ENCODE measurements at places on chromosomes 12 and 14.

GRCh38 chr14:50953502-50953901, 9.2 kb upstream of the PYGL start:
- no peak for DNase-seq

- no peak for DNase-seq
Observed at GRCh38 chr14:53896726-53897125, 59.9 kb downstream of the BMP4 start.

DNA sequence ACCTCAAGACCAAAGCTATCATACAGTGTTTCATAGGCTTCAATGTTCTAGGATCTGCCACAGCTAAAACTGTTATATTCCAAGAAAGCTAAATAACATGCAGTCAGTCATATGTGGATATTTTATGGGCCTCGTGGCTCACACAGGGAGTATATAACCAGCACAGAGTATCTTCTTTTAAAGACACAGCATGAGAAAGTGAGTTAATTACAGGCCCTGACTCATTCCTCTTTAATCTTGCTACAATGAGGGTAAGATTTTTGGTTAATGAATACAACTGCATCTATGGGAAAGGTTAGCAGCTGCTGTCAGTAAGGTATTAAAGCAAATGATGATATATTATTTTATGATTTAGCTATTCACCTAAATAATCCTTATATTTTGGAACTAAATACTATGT, 111.0 kb downstream of the TRAFD1 start:
- no peak for DNase-seq

DNA sequence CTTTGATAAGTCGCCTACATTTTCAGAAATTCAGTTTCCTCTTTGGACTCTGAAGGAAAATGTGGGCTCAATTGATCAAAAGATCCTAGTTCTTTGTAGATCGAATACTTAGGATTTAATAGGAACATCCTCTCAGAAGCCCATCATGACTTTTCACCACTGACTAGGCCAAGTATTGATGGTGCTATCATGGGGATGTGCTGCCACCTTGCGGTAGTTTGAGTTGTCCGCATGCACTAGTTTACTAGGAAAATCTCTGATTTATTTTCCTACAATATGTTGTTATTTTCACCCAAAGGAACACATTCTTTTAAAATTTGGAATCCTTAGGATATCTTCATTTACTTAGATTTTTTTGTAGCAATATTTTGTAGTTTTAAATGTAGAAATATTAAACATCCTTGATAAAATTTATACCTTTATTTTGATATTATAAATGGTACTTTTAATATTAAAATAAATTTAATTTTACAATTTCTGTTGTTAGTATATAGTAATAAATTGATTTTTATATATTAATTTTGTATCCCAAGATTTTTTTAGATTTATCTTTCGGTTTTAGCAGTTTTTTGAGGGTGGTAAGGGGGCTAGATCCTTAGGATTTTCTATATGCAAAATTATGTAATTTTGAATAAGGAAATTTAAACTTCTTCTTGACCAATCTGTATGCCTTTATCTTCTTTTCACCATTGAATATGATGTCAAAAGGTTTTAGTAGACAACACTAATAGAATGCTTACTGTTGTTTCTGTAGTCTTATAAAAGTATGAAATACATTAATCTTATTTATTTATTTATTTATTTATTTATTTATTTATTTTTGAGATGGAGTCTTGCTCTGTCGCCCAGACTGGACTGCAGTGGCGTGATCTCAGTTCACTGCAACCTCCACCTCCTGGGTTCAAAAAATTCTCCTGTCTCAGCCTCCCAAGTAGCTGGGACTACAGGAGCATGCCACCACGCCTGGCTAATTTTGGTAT, 52.9 kb upstream of the OR9K2 start:
- peak; percentile 32 for DNase-seq

DNA sequence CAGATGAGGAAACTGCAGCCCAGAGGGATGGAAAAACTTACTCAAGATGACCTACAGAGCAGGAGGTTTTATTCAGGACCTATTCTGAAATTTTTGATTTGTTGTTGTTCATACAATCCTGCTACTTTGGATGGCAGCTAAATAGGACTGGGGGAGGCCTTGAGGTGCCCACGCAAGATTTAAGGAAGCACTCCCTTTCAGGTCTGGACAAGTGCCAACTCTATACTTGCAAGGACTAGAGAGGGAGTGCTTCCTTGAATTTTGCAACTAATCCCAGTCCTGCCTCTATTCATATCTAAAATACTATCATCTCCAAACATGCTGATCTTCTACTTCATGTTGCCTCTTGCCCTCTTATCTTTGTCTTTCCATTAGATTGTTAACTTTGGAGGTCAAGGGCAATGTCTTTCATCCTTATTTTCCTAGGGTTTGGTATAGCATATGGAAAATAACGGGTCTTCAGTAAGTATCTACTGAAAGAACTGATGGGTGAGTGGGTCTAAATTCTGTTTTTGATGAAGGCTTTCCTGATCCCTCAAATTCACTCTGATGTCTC, 28.6 kb upstream of the PPM1H start:
- no peak for DNase-seq

DNA sequence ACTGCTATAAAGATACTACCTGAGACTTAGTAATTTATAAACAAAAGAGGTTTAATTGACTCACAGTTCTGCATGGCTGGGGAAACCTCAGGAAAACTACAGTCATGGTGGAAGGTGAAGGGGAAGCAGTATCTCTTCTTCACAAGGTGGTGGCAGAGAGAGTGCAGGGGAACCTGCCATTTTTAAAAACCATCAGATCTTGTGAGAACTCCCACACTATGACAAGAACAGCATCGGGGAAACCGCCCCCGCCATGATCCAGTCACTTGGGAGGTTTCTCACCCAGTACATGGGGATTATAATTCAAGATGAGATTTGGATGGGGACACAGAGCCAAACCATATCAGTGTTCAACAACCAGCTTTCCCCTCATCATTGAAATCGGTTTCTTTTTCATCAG, 49.9 kb downstream of the AEBP2 start:
- DNase-seq = no peak

DNA sequence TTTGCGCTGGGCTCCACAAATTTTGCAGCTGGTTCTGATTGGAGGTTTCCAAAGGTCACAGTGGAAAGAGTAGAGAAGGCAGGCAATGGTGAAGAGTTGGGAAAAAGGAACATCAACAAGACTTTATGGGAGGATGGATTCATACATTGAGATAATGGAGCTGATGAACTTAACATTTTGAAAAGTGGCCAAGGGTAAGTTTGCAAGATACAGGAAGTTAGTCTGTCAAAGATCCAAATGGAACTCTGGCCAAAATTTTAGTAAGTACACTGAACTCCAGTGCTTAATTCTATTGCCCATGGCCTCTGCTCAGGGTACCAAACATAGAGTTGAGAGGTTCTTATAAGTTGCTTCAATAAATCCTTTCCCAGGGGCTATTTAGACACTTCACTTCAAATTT, 15.6 kb downstream of the CCER1 start:
- no peak for DNase-seq

GRCh38 chr14:91059576-91060350, 678 bp downstream of the RPS6KA5 start:
- DNase-seq = peak; percentile 44

DNA sequence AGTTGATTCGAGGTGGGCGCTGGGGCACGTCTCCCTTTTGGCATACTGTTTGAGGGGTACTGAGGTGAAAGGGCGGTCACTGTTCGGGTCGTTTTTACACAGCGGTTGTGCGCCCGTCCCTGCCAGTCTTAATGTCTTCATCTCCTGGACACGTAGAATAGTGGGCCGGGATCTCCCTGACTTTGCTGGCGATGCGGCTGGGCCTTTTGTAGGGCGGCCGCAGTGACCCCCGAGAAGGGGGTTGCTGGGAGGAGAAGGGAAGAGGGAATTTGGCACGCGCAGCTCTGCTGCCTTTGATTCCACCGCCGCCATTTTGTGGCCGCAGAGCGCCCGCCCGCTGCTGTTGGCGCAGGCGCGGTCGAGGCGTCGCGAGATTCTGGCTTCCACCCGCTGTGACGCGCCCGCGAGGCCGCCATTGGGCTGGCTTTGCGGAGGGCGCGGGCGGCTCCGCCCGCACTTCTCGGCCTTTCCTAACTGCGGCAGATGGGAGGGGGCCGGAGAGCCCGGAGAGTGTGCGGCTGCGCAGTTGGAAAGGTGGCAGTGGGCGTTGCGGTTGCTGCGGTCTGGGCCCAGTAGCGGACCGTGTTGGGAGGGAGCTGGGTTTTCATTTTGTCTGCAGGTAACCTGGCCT, 542 bp downstream of the SRSF5 start:
- peak; percentile 84 for DNase-seq

- DNase-seq = peak; percentile 38
Observed at GRCh38 chr12:91811481-91812287, 334.0 kb downstream of the BTG1 start.

- DNase-seq = no peak
Observed at GRCh38 chr12:46261646-46262045, 7.2 kb downstream of the SLC38A1 start.

- DNase-seq = no peak
Observed at GRCh38 chr14:64620910-64621309, 71.1 kb downstream of the PPP1R36 start.

DNA sequence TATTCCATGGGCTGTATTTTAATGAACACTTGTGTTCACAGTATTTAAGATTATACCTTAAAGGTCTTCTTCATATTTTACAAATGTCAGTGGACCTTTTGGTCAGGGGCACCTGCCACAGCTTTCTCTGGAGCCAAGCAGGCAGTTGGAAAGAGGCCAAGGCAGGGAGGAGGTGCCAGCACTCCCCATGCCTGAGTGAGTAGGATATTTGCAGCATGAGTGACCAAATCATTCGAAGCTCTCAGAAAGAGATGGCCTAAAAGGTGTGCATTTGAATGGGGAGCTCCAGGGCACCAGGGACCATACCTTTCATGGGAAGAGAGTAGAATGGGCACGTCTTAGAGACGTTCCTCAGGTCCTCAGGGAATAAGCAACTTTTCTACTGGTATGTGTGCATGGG, 121.6 kb downstream of the GPR135 start:
- no peak for DNase-seq

- no peak for DNase-seq
Observed at GRCh38 chr12:127925971-127926370, 341.0 kb upstream of the TMEM132C start.

- DNase-seq = no peak
Observed at GRCh38 chr14:101591121-101591520, 29.8 kb downstream of the DIO3 start.

DNA sequence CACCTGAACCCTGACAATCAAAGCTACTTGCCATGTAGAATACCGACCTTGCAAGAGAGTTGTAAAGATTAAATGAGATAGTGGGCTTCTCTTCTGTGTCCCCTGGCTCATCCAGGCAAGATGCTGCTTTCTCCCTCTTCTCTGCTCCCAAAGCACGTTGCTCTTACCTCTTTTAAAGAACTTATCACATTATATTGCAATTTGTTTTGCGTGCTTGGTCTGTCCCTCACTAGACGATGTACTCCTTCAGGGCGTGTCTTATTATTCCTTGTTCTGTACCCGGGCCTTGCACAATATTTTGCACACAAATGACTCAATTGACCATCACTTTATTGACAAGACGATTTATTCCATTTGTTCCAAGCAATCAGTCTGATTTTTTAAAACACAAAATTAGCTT, 3.3 kb downstream of the DCN start:
- no peak for DNase-seq

- DNase-seq = no peak
Observed at GRCh38 chr14:31252865-31253264, 45.3 kb upstream of the HECTD1 start.

DNA sequence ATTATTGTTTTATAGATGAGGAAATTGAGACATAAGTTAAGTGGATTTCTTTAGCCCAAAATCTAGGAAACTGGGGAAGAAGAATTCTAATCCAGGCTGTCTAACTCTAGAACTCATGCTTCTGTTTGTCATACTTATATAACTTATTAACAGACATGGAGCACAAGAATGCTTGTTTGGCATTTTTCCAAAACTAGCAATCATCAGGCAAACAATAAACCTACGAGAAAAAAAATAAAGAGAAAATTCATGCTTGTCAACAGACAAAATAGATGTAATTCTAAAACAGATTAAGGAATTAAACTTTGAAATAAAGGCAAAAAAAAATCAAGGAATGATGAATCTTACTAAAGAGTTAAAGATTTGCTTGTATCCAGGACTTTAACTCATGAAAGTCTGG, 103.1 kb downstream of the METTL25 start:
- no peak for DNase-seq

GRCh38 chr14:99520571-99521081, 39.4 kb downstream of the CCNK start:
- no peak for DNase-seq

DNA sequence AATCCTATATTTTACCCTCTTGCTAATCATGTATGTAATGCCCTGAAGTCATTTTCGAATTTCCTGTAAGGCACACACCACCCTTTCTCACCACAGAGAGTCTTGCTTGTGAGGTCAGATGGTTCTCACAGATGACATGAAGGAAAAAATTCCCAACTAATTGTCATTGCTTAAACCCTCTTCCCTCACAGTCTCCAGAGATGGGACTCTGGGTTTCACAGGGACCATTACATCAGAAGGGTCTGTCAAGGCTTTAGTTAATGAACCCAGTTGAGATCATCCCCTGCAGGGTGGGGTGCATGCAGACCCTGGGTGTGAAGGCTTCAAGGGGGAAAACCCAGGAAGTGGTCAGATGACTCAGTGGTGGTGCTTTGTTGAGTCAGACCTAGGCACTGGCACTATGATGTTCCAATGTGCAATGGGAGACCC, 229.6 kb downstream of the BCAT1 start:
- no peak for DNase-seq

DNA sequence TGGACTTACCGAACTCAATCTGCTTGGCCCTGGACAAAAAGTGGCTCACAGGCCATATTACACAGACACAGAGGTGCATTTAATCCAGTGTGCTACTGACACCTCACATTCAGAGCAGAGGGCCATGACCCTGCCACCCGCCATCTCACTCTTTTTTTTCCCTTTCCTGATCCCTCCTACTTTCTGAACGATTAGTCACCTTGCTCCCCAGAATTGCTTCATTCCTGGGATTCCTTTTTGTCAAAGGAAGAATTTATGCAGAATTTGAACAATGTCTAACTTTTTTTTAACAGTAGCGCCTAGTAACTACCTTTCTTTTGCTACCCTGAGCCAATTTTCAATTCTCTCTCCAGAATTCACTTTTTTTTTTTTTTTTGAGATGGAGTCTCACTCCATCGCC, 4.6 kb downstream of the PKP2 start:
- no peak for DNase-seq

DNA sequence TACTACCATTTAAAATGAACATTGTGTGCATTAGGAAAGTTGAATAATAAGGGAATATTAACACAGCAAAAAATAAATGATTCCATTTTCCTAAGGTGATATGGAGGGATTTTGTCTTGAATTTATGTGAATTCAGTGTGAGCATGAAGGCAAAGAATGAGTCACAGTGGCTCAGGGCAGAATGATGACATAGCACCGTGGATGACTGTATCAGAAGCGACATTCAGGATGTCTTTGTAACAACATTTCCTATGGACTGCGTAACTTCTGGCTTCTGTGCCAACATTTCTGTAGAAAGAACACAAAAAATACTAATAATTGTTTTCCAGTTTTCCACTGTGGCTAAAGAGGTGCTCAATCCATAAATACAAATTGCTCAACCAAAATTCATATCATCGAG, 54.6 kb downstream of the TTC8 start:
- DNase-seq = no peak

- peak; percentile 46 for DNase-seq
Observed at GRCh38 chr14:22614240-22614799, 16.2 kb downstream of the ABHD4 start.

GRCh38 chr12:70070494-70071007, 172.7 kb upstream of the CNOT2 start:
- no peak for DNase-seq

All from NCI-H1048 (cell line).